ENCODE measurements at places on chromosomes 7 and 10.

- DNase-seq = no peak
These were observed 52.1 kb downstream of the INSIG1 start for GRCh38 chr7:155349601-155350331.

DNA sequence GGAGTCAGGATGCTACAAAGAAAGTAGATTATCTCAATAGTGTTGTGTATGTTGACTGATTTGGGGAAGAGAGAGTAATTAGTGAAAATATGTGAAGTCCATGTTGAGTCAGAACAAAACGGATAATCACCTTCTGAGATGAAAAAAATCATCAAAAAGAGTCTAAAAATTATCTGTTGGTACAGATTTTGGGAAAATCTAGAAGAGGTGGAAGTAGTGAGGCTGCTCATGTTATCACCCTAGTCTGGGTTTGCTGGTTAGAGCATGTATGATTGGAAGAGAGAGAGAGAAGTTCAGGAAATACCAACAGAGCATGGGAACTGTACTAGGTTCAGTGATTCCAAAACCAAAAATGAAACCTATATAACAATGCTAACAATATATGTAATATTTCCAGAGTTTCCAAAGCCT is 12.3 kb downstream of the RPA3 start:
- no peak for DNase-seq

- DNase-seq = peak; percentile 20
These were observed 166.1 kb downstream of the ST7 start for GRCh38 chr7:117119192-117119924.

GRCh38 chr10:110022716-110023504 is 15.1 kb downstream of the ADD3 start:
- no peak for DNase-seq

DNA sequence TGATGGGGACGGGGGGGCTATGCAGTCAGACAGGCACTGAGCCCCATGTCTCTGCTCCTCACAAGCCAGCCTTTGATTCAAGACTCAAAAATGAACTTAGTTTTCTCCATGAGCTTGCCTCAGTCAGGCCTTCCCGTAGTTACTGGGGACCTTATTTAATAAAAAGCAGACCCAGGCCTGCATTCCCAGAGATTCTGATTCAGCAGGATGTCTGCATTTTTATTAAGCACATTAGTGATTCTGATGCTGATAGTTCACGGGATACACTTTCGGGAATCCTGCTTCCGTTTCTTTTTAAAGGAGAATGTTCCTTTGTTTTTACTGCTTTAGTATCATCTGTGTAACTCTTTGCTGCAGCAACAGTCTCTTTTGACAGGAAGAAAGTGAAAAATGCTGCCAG is 28.3 kb upstream of the PLPP4 start:
- DNase-seq = no peak

DNA sequence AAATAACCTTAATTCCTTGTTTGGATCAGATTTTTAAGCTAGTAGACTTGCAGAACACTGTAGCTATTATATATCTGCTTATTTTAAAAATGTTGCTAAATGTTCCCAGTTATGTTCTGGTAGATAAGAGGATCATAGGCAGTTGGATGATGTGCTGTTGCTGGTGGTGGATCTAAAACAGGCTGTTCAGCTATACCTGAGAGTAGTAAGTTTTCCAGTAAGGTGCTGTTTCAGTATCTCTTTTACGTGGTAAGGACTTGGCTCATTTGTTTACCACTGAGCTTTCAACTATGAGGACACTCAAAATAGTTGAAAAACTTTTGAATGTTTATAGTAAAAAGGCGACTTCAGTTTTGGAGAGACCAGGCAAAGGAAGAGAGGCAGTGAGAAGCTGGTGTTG is 180.9 kb downstream of the CDK14 start:
- no peak for DNase-seq

- no peak for DNase-seq
These were observed 6.5 kb upstream of the LEP start for GRCh38 chr7:128234476-128235026.

GRCh38 chr7:42843205-42843800 is 68.6 kb downstream of the C7orf25 start:
- peak; percentile 4 for DNase-seq

- DNase-seq = no peak
These were observed 7.7 kb downstream of the TMEM168 start for GRCh38 chr7:112782498-112782897.

All from hypothalamus (tissue), 51 donors.